ENCODE measurements at places on chromosomes 6 and 20.

GRCh38 chr6:43773050-43773979 lies 3.3 kb downstream of the VEGFA start:
- DNase-seq, result peak; percentile 41

DNA sequence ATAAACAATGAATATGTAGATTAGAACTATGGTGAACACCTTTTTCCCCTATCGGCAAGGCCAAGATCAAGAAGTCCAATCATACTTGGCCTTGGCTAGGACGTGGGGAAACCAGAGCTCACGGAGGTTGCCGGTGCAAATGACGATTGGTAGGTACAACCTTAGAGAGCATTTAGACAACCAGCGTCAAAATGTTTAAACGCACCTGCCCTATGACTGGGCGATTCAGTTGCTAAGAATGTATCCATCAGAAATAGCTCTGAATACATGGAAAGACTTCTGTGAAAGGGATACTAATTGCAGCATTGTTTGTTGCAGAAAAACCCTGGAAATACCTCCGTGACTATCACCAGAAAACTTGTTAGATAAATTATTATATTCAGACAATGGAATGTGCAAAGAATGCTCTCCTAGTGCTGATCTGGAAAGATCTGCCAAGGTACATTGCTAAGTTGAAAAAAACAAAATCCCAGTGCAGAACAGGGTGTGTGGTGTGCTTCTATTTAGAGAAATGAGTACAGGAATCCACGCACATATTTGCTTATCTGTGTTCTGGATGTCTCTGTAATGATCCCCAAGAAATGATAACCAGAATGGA lies 48.0 kb upstream of the PTPN1 start:
- DNase-seq, result no peak

- DNase-seq, result no peak
Measured at GRCh38 chr6:81158956-81159355, 593.5 kb downstream of the TENT5A start.

GRCh38 chr6:46491201-46491627 lies at the start of gene RCAN2:
Gene RCAN2, minus strand, starts transcription at chr6:46491449.
- DNase-seq, result peak; percentile 4

- DNase-seq, result no peak
Measured at GRCh38 chr6:90484903-90485302, 102.0 kb downstream of the MAP3K7 start.

- no peak for DNase-seq
Measured at GRCh38 chr6:124057461-124057860, 253.8 kb downstream of the NKAIN2 start.

Data from CD4-positive, alpha-beta T cell treated with Interleukin-1 beta for 1 hour (primary cell).